ENCODE measurements at places on chromosomes 7 and 10. TPM values are rescaled to one million over a fixed set of nuclear protein-coding genes. Genes with fewer than 3 reads are reported as not detected.

GRCh38 chr7:79064187-79064823 is 389.2 kb downstream of the MAGI2 start:
- no peak for DNase-seq

GRCh38 chr7:20240080-20240926 is 23.1 kb upstream of the MACC1 start:
- no peak for DNase-seq

Gene TRAPPC14
- total RNA-seq = 8.6 TPM

Gene LGI1
- total RNA-seq = not detected

Gene HOXA9
- 0.18 TPM for total RNA-seq
